ENCODE measurements at places on chromosomes 2 and 18. TPM values are rescaled to one million over a fixed set of nuclear protein-coding genes. Genes with fewer than 3 reads are reported as not detected.

DNA sequence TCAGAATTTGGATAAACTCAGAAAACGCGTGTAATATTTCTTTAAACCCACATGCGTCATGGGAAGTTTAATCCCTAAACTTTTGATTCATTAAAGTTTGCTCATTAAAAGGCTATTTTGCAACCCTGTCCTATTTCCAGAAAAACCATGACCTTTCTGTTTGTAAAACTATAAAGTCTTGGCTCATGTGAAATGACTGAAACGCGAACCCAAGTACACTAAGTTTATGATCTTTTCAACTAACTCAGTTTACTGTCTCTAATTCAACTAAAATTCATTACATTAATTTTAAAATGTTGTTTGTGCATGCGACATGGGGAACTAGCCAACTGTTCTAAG, 3.9 kb upstream of the RPL31 start:
- no peak for DNase-seq

Gene SERPINB5
- 0.20 TPM for total RNA-seq

GRCh38 chr2:229118927-229119326, 152.2 kb downstream of the PID1 start:
- DNase-seq: no peak

Gene IKZF2
- total RNA-seq: 1.9 TPM

DNA sequence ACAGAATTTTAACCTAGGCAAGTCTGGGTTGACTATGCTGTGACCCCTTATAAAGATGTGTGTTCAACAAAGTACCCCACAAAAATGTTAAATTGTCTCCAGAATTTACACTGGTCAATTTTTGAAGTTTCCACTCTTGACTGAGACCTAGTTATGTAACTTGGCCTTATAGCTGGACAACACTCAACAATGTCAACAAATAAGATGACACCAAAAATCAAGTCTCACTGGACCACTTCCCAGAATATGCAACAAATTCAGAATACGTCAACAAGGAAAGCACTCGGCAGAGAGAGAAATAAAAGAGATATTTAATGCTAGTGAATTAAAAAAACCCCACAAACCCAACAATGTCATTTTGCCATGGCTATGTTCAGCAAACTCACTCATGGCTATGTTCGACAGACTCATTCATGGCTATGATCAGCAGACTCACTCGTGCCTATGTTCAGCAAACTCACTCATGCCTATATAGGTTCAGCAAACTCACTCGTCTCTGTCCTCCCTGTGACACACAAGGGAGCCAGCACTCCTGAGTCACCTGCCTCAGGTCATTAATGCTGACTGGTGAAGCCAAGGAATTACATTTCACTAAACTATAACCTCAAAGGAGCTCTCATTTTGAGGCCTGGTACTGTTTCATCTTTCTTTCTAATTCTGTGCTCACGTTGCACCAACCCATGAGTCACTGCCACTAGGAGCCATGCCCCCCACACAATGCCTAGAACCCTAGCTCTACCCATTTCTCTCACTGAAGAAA, 72.7 kb downstream of the PTPN2 start:
- no peak for DNase-seq

Gene SERPINB10
- total RNA-seq: not detected

Gene NGEF
- total RNA-seq: 1.9 TPM

DNA sequence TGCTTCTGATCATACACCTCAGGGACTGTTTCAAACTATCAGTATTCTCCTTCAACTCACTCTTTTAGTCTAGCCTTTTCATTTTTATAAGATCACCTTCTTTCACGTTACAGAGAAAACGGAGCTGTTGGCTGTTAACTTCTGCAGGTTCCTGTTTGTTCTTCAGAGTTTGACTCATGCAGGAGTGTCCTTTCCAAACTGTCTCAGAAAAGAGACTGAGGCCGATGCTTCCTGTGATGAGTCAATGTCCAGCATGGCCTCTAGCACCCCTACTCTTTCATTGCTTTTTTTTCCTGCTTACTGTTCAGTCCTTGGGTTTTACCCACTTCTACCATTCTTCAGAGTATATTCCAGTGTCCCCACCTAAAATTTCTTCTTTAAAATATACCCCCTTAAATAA, 240.8 kb upstream of the RGPD4 start:
- no peak for DNase-seq

DNA sequence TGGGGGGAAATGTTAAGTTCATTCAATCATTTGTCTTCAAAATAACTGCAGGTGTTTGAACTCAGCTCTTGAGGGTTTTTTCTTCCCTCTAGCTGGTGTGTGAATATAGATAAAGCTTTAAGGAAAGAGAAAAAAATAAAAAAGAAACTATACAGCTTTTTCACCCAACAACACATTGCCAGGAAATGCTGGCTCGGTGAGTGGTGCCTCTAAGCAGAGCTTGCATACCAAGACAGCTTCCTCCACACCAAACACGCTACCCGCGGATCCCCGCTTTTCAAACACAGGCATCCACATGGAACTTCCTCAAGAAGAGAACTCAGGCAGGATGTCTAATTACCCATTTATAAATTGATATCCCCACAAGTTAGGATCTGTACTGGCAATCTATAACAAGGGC, 69.8 kb upstream of the TANK start:
- DNase-seq: no peak

Gene ADD2
- total RNA-seq: 124 TPM

GRCh38 chr18:38475686-38476085, 910.1 kb upstream of the CELF4 start:
- no peak for DNase-seq

- no peak for DNase-seq
Measured at GRCh38 chr2:54510916-54511315, 54.8 kb downstream of the SPTBN1 start.

Data from H9 (cell line).